ENCODE measurements at places on chromosomes 2 and 18. TPM values are rescaled to one million over a fixed set of nuclear protein-coding genes. Genes with fewer than 3 reads are reported as not detected.

DNA sequence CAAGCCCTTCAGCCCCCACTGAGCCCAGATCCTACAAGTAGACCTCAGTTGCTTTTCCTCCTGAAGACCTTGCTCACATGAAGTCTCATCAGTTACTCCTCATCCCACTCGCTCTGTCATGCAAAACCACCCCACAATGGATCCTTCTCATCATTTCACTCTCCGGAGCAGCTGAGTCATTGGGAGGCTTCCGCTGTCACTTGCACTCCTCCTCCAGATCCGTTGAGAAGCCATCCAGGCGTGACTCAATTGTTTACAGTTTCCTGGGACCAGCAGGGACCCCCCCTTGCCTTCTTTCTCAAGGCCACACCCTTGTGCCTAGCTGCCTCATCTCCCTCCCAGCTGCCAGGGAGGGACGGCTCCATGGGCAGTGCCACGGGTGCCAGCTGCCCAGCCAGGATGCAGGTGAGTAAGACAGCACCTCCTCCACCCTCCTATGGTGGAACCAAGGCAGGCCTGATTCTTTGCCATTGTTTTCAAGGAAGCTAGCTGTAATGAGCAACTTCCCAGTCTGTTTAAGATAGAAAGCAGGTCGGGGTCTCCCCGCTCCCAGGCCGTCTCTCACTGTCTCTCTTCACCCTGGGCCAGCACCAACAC is 16.3 kb downstream of the GPR55 start:
- H3K4me3 ChIP-seq = no peak overlapping the region
- DNase-seq = peak; percentile 56
- H3K36me3 ChIP-seq = no peaks in the 10 kb centered on the region
- no peaks in the 10 kb centered on the region for H3K27me3 ChIP-seq

Gene ALPP
- total RNA-seq = not detected

DNA sequence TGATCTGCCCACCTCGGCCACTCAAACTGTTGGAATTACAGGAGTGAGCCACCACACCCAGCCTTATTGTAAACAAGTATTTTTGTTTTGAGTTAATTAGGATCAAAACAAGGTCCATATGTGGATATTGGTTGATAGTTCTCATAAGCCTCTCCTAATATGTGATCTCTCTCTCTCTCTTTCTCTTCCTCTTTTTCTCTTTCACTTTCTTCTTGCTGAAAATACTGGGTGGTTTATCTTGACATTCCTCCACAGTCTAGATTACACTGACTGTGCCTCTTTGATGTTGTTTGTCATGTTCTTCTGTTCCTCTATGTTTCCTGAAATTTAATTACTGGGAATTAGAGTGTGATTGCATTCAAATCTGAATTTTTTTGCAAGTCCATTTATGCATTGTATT is 547.5 kb upstream of the NRXN1 start:
- H3K4me1 ChIP-seq = no peaks in the 10 kb centered on the region
- no peaks in the 10 kb centered on the region for H3K27me3 ChIP-seq
- no peak for DNase-seq
- no peak overlapping the region for H3K4me3 ChIP-seq

Gene FHOD3
- total RNA-seq = 19.0 TPM

Gene EHD3
- 2.3 TPM for total RNA-seq

GRCh38 chr2:48695991-48696390 is 59.5 kb downstream of the LHCGR start:
- DNase-seq = no peak
- no peaks in the 10 kb centered on the region for H3K4me1 ChIP-seq
- H3K27ac ChIP-seq = no peak overlapping the region
- no peak overlapping the region for H3K4me3 ChIP-seq
- H3K36me3 ChIP-seq = no peaks in the 10 kb centered on the region
- H3K27me3 ChIP-seq = no peaks in the 10 kb centered on the region

GRCh38 chr18:44715245-44715644 is 34.6 kb downstream of the SETBP1 start:
- no peaks in the 10 kb centered on the region for H3K36me3 ChIP-seq
- DNase-seq = peak; percentile 93
- H3K4me3 ChIP-seq = no peak overlapping the region
- H3K27me3 ChIP-seq = no peaks in the 10 kb centered on the region
- H3K27ac ChIP-seq = peak overlapping the region; percentile 88
- peaks cover 76% of the 10 kb centered on the region for H3K4me1 ChIP-seq

GRCh38 chr2:207123335-207123744 is 42.4 kb downstream of the KLF7 start:
- no peaks in the 10 kb centered on the region for H3K27me3 ChIP-seq
- peaks cover 11% of the 10 kb centered on the region for H3K36me3 ChIP-seq

- H3K4me3 ChIP-seq = no peak overlapping the region
- DNase-seq = no peak
- H3K36me3 ChIP-seq = no peaks in the 10 kb centered on the region
These were observed 139.9 kb upstream of the CXCR4 start for GRCh38 chr2:136257893-136258292.

Gene EVA1A
- not detected for total RNA-seq

Gene CFAP221
- total RNA-seq = not detected

- no peaks in the 10 kb centered on the region for H3K27me3 ChIP-seq
- no peak overlapping the region for H3K4me3 ChIP-seq
- no peaks in the 10 kb centered on the region for H3K4me1 ChIP-seq
- H3K27ac ChIP-seq = no peak overlapping the region
- DNase-seq = no peak
These were observed 42.6 kb downstream of the FOSL2 start for GRCh38 chr2:28435241-28435640.

Data from sigmoid colon (tissue), 7 donors.